ENCODE measurements at places on chromosomes 16 and 17.

DNA sequence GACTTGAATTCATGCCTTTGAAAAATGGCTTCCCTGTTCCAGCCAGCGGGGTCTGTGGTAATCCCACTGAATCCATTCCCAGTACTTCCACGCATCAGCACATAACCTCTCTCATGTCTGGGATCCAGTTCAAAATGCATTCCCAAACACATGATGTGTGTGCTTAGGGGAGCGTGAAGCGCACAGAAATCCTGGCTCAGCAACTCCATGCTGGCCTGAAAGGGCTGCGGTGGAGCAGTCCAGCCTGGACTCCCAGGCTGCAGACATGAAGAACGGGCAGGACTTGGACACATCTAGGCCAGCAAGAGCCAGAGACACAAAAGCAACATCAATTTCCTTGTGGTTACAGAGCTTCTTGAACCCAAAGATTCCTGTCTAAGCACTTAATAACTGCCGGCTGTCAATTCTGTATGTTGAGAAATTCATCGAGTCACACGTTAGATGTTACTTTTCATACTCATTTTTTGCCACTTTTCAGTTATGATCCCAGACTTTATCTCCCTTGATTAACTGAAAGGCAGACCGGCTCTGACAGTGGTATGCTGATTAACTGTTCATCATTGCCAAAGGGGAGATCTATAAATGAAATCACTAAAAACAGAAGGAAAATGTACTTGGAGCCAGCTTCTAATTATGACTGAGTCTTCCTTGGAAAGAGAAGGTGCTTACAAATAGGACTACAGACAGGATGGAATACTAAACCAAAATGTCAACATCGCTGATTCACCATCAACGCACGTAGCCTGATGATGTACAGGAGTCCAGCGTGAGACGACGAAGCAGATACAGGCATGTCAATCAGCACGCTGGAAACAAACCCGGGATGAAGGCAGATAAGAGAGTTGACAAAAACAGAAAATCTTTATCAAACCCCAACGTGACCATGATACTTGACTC, 23.0 kb downstream of the NSMCE1 start:
- DNase-seq = no peak

DNA sequence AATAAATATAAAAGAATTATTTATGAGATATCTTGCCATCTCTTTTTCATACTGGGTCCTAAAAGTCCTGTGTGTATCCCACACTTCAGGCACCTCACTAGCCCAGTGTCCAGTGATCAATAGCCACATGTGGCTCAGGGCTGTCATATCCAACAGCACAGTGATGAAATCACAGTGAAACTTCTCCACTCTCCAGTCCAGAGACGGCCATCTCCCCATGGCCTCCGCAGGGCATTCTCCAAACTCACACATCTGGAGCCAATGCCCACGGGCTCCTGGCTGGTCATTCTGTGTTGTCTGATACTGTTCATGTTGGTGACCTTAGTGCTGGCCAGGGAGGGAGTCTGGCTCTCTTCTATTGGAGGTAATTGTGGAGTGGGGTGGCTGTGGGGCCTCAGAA, 125.2 kb upstream of the SDK2 start:
- no peak for DNase-seq

DNA sequence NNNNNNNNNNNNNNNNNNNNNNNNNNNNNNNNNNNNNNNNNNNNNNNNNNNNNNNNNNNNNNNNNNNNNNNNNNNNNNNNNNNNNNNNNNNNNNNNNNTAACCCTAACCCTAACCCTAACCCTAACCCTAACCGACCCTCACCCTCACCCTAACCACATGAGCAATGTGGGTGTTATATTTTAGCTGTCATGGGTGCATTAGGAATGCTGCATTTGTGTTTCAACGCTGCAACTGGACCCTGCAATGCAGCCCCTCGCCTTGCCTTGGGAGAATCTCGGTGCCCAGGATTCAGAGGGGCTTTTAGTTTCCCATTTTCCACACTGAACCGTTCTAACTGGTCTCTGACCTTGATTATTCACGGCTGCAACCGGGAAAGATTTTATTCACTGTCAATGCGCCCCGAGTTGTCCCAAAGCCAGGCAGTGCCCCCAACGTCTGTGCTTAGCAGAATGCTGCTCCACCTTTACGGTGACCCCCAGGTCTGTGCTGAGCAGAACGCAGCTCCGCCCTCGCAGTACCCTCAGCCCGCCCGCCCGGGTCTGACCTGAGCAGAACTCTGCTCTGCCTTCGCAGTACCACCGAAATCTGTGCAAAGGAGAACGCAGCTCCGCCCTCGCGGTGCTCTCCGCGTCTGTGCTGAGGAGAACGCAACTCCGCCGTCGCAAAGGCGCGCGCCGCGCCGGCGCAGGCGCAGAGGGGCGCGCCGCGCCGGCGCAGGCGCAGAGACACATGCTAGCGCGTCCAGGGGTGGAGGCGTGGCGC, 43.3 kb downstream of the POLR3K start:
- no peak for DNase-seq

DNA sequence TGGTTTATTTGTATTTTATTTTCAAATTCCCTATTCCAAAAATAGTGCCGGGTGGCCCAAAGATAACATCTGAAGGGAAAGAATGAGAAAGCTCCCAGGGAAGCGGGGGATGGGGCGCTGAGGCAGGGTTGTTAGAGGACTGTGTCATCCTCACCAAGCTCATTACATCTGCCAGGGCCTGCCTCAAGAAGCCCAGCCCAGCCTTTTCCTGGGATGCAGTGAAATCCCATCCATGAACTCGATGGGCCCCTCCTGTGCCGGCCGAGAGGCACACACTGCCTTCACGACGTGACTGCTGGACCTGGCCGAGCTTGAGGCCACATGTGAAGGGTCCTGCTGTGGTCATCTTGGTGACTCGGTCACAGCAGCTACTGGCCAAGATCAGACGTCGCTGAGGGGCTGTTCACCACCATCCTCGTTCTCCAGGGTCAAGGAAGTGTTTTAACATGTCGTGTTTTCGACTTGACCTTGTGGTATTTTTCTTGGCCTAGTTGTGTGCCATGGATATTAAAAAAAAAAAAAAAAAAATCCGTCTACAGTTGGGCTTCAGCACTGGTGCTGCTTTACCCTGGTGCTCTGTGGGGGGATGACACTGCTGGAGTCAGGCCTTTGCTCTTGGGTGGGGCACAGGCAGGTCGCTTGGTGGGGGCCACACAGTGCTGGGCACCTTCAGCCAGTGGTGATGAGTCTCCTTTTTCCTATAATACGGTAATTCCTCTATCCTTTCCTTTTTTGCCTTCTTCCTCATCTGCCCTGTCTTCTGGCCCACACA, 4.9 kb downstream of the TIMM22 start:
- no peak for DNase-seq

GRCh38 chr16:69236319-69236718, 49.4 kb downstream of the SNTB2 start:
- no peak for DNase-seq

DNA sequence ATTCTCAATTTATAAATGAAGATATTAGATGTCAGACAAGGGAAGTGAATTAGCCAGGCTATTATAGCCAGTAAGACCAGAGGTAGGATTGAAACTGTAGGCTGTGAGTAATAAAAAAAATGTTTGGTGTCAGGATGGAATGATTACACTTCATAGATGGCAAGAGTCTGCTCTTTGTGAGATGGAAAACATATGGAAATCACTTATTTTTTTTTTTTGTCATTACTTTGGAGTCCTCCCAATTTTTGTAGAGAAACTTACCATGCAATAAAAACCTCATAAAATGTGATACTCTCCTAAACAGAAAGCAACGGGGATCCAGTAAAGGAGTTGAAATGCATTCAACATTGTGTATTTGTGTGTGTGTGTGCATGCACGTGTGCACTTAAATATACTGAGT, 532.7 kb upstream of the CDH8 start:
- no peak for DNase-seq

GRCh38 chr16:79267781-79268180, 332.8 kb downstream of the MAF start:
- no peak for DNase-seq

DNA sequence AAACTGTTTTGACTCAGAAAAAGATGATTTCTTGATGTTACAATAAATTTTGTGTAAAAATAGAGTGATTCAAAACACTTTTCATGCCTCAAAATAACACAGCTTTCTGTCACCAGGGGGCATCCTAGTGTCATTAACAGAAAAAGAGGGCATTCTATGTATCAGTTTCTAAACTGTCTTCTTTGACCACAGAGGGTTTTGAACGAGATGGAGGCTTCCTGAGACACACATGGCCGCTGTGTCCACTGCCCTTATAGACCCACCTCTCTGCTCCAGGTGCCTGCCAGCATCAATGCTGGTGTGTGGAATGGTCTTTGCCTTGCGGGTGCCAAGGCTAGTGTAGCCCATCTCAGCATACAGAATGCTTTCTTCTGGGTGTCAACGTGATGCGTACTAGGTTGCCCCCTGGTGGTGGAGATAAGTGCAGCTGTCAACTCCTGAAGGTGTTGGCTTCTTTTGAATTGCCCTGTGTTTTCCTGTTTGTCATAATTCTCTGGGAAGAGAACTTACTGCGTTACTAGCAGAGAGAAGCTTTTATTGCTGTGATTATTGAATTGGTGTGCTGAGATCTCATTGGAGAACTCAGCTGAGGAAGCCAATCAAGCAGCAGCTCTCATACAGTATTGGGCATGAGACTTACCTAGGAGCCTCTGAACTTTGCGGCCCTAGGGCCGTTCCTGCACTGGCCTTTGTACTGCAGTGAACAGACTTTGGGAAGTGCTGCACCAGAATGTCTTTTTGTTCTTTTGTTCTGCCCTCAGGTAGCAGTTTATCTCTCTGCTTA, 38.6 kb downstream of the USP10 start:
- peak; percentile 45 for DNase-seq

GRCh38 chr17:164303-165235, 16.9 kb downstream of the DOC2B start:
- peak; percentile 30 for DNase-seq

DNA sequence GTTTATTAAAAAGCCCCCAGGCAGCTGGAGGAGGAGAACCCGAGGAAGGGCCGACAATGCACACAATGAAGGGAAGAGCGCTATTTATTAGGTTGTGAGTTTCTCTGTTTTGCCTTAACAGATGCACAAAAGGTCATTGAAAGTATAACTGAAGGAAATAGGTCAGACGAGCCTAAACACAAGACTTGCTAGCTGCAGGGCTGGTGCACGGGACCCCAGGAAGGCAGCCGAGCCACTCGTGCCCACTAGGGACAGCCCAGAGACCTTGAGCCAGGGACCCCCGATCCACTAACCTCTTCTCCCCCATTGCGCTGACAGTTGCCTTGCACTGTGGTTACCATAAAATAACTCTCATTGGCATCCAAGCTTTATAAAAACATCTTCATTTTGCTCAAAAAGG, 11.3 kb downstream of the LITAFD start:
- DNase-seq = no peak

- no peak for DNase-seq
Observed at GRCh38 chr17:19401321-19402010, 9.6 kb upstream of the RNF112 start.

DNA sequence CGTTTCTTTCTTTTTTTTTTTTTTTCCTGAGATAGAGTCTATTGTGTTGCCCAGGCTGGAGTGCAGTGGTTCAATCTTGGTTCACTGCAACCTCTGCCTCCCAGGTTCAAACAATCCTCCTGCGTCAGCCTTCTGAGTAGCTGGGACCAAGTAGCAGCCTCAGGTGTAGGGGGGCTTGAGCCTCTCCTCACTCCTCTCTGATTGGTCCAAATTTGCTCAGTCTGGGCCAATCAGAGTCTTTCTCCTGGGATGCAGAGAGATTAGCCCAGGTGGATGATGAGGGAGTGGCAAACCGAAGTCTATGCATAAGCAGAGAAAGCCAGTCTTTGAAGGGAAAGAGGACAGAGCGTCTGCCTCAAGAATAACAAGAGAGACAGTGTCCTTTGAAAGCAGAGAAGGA, 99.0 kb downstream of the BMERB1 start:
- DNase-seq = no peak

DNA sequence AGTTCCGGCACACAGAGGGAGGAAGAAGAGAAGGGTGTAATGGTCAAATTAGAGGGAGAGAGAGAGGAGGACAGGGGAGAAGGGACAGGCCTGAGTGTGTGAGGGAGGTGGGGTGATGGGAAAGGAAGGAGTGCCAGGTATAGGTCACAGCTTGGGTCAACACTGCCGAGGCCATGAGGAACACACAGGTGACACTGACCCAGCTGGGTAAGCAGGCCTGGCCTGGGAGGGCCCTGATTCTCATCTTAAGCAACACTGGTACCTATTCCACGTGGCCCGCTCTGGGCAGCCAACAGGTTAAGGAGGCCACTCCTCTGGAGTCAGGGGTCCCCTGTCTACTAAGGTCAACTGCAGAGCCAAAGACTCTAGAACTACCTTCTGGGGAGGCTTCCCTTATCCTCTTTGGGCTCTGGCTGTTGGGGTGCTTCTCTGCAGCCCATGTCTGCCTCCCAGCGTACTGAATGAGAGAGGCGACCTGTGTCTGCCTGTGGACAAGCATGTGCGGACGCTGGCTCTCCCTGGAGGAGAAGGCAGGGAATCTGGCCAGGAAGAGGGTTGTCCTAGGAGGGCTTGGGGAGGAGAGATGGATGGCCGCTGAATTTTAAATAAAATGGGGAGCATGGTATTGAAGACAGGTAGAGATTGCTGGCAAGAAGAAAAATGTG, 57.6 kb downstream of the RGS9 start:
- DNase-seq = no peak

GRCh38 chr17:67574658-67575293, 143.0 kb upstream of the NOL11 start:
- DNase-seq = no peak

DNA sequence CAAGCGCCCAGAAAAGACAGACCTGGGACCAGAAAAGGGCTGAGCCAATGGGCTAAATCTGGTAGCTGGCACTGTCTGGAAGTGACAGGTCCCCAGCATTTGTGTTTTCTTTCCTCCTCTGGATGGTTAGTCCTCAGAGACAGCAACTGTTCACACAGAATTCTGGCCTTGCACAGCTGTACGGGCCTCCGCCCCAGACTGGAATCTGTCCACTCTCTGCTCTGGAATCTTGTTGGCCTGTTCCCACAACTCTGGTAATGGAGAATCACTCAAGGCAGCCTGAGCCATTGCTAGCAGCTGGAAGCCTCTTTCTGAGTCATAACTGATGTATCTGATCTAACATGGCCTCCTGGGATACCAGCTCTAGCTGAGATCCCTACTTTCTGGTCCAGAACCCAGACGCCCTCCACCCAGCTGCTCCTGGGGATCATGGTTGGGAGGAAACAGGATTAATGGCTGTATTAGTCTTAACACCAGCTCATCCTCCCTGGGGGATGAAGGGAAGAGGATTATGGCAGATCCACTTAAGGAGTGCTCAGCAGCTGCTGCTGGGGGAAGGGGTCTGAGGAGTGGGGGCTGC, 9.1 kb downstream of the ZNF668 start:
- DNase-seq = no peak
